ENCODE measurements at places on chromosomes 5 and 9.

GRCh38 chr9:10614196-10614800, 1.5 kb upstream of the PTPRD start:
- DNase-seq: no peak

- DNase-seq: no peak
Measured at GRCh38 chr9:89353989-89354388, 35.7 kb downstream of the SECISBP2 start.

DNA sequence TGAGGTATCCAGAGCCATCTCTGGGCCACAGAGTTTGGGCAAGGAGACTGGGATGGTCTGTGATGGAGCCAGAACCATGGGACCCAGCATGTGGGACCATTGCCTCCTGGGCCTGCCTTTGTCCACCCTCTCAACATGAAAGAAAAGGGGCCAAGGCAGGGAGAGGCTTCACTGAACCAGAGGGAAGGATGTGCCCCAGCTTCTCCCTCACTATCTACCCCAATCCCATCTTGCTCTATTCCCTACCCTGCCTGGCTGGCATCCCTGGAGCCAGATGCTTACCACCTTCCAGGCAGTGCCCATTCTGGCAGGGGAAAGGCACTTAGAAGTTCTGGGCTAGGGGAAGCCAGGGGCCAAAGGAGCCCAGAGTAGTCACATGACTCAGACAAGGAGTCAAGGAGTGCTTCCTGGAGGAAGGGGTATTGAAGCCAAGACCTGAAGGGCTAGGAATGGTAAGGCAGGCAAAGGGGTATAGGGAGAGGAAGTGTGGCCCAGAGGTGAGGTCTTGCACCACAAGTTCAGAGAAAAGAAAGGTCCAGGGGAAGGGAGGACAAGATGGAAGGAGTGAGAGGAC, 9.8 kb downstream of the PDLIM4 start:
- DNase-seq: no peak

- DNase-seq: peak; percentile 49
Measured at GRCh38 chr5:10489810-10490426, 48.2 kb downstream of the ROPN1L start.

DNA sequence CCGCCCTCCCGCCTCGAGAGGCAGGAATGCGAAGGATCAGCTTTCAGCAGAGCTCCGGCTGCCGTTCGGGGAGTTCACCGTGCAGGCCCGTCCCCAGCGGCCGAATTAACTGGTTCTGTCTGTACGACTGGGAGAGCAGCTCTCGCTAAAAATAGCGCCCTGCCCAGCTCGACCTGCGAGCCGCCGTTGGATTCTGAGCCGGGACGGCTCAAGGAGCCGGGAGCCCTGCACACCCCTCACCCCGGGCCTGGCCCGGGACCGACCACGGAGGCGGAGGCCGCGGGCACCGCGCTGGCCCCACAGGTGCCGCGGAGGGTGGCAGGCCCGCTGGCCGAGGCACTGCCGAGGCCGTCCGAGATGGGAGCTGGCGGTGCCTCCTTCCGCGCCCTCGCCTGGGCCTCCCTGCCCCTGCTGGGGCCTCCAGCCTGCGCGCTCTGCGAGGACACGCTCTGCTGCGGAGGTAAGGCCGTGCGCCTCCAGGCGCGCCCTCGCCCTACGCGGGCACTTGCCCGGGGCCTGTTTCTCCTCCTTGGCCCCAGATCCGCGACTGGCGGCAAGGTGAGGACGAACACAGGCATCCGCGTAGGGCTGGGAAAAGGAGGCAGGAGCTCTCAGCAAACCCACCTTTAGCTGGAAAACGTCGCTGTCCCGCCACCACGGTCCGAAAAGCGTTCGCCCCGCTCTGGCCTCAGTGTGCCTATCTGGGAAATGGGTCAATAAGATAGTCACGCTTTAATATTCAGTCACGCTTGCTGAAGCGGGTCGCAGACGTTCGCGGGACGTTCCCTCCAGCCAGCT, 53.1 kb upstream of the DAB2IP start:
- peak; percentile 89 for DNase-seq

- peak; percentile 23 for DNase-seq
Measured at GRCh38 chr9:38298503-38298902, 94.0 kb upstream of the ALDH1B1 start.

DNA sequence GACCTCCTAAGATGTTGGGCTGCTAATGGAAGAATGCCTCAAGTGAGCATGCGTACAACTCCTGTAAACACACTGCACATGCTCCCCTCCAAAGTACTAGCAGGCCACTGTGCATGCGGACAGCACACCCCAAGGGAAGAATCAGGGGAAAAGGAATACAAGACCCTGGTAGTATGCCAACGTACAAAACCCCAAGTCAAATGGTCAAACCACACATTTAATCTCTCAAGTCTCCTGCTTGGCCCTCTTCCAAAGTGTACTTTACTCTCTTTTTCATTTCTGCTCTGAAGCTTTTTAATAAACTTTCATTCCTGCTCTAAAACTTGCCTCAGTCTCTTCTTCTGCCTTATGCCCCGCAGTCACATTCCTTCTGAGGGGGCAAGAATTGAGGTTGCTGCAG, 466.4 kb downstream of the DMRTA1 start:
- DNase-seq: no peak

DNA sequence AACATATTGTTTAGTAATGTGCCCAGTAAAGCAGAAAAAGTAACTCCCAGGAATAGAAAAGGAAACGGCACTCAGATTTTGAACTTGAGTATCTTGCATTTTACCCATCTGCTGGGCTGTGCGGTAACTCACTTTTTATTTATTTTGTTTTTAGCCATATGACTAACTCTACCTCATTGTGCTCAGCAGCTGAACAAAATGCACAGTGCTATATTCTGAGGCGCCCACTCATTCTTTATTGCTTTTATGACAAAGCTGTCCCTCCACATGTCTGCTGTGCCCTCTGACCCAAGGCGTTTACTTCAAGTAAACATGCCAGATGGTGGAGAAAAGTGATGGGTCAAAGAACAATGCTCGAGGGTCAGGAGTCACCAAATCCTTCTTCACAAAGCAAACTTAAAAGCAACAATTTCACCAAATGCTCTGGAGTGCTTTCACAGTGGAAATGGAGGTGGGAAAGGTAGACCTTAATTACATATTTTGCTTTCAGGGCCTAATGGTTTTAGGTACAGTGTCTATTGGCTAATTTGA, 215.2 kb upstream of the ELAVL2 start:
- DNase-seq: no peak

- peak; percentile 46 for DNase-seq
Measured at GRCh38 chr5:116380621-116381020, 194.0 kb downstream of the SEMA6A start.
